ENCODE measurements at places on chromosomes 4 and X. TPM values are rescaled to one million over a fixed set of nuclear protein-coding genes. Genes with fewer than 3 reads are reported as not detected.

Gene EGFL6
- total RNA-seq: 86.4 TPM

Gene NXF2B
- total RNA-seq: not detected

Gene RGN
- 3.1 TPM for total RNA-seq

Gene CCDC110
- 1.4 TPM for total RNA-seq

Gene ZNF674
- 3.9 TPM for total RNA-seq

Gene CNKSR2
- 3.8 TPM for total RNA-seq

Gene AADAT
- total RNA-seq: 5.7 TPM

Gene LINC00632
- total RNA-seq: 62.0 TPM

Gene AWAT2
- total RNA-seq: not detected

Gene FREM3
- 0.13 TPM for total RNA-seq

Gene TEX13D
- total RNA-seq: 0.04 TPM

Gene SH2D1A
- 1.2 TPM for total RNA-seq

Gene SMIM31
- not detected for total RNA-seq

Gene TRO
- total RNA-seq: 121 TPM

Gene DMRTC1
- not detected for total RNA-seq

Gene TCEAL1
- 52.1 TPM for total RNA-seq

Gene VCX2
- total RNA-seq: not detected

Gene ODAPH
- total RNA-seq: not detected

Gene TMEM144
- 3.1 TPM for total RNA-seq

Gene SHROOM4
- 6.8 TPM for total RNA-seq

Gene SPON2
- total RNA-seq: 54.3 TPM

Gene LUZP4
- not detected for total RNA-seq

Gene UGT2A1
- total RNA-seq: 0.31 TPM

Gene CDX4
- total RNA-seq: not detected

Gene RNF4
- 32.1 TPM for total RNA-seq

Gene ATP5ME
- 722 TPM for total RNA-seq

Gene ARHGEF38
- total RNA-seq: not detected

Gene LRAT
- 0.35 TPM for total RNA-seq

Gene DUSP9
- total RNA-seq: 0.35 TPM

Gene CYSLTR1
- 11.1 TPM for total RNA-seq

Gene RPL36A
- total RNA-seq: 2,963 TPM

Gene SAGE1
- total RNA-seq: not detected

Gene FAM236C
- total RNA-seq: not detected

Measured in muscle of leg (tissue), 16 donors.